ENCODE measurements at places on chromosomes 7 and 10.

- DNase-seq, result no peak
These were observed 2.0 kb downstream of the CPA2 start for GRCh38 chr7:130268463-130269317.

- DNase-seq, result no peak
These were observed 374.3 kb downstream of the INHBA start for GRCh38 chr7:41328544-41328943.

- no peak for DNase-seq
These were observed 103.8 kb upstream of the APBB1IP start for GRCh38 chr10:26334232-26334931.

- no peak for DNase-seq
These were observed 792.9 kb upstream of the GHITM start for GRCh38 chr10:83346266-83346910.

GRCh38 chr10:105391670-105392351 is 750.7 kb downstream of the SORCS3 start:
- DNase-seq, result no peak

GRCh38 chr7:154903083-154903731 is 99.7 kb downstream of the PAXIP1 start:
- DNase-seq, result no peak

GRCh38 chr7:139118805-139119485 is 9.4 kb upstream of the ZC3HAV1 start:
- no peak for DNase-seq

DNA sequence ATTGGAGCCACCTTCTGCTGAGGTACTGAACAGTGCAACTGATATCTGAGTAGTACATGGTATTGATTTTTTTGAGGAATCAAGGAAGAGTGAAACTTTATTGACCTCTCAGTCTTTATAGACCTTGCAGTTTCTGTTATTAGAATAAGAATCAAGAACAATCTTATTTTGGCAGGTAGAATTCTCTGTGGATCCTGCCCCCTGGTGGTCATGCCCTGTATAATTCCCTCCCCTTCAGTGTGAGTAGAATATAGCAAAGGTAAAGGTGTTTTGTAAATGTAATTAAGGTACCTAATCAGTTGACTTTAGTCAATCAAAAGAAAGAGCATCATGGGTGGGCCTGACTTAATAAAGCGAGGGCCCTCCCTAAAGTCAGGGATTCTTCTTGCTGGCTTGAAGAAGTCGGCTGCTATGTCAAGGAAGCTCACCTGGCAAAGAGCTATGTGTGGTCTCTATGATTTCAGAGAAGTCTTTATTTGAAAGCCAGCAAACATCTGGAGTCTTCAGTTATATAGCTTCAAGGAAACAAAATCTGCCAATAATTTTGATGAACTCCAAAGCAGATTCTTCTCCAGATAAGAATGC is 142.8 kb downstream of the LSM5 start:
- no peak for DNase-seq

DNA sequence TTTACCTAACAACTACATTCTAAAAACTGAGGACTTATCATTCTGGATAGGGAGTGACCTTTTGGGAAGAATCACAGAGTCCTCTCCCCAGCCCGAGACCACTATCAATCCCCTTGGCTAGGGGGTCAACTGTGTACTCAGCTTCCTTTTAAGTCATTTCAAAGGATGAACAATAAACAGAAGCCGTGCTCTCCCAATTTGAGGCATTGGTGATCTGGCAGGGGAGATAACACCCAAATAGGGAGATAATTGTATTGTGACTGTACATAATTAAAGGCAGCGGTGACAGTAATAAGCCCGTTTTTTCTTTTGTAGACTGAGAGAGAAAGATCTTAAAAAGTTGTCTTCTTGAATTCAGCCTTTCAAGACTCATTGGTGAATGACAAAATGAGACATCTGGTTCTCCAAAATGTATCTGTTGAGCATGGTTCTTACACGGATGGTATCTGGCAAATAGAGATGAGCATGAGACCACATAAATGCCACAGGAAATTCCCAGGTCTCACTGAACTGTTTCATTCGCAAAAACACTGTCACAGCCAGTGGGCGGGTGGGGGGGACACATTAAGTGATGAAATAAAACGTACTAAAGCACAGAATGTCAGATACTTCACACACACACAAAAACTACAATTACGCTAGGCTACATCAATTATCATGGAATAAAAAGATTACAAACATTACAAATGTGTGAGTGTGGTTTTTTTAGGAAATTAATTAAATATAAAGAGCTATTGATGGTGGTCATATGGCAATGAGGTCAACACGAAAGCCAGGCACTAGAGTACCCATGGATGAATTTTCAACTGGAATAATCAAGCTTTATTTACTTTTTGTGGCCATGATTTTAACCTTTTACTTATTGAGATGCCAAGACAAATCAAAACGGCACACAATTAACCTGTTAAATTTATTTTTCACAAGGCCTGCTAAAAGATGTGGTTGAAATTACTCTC is 108.4 kb downstream of the HIPK2 start:
- DNase-seq, result no peak

DNA sequence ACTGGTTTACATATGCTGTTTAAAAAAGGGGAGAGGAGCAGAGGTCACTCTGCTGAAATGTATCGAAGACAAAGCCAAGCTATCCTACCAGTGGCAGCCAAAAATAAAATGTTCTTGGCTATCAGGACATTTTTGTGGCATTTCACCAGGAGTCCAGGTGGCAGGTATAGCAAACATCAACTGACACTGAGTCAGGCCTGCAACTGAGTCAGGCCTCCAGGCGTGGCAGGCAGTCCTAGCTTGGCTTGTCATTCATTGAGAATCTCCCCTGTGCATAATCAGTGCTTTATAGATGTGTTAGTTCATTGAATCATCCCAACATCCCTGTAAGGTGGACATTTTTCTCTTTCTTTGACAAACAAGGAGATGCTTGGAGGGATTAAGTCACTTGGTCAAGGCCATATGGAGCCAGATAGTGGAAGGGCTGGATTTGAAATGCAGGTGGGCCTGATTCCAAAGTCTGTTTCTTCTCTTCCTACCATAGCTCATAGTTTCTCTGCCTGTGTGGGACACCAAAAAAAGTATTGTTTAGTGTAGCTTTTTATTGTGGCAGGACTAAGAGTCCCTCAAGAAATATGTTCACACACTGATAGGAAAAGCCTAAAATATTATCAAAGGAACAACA is 4.3 kb downstream of the DYNC1I1 start:
- DNase-seq, result no peak

DNA sequence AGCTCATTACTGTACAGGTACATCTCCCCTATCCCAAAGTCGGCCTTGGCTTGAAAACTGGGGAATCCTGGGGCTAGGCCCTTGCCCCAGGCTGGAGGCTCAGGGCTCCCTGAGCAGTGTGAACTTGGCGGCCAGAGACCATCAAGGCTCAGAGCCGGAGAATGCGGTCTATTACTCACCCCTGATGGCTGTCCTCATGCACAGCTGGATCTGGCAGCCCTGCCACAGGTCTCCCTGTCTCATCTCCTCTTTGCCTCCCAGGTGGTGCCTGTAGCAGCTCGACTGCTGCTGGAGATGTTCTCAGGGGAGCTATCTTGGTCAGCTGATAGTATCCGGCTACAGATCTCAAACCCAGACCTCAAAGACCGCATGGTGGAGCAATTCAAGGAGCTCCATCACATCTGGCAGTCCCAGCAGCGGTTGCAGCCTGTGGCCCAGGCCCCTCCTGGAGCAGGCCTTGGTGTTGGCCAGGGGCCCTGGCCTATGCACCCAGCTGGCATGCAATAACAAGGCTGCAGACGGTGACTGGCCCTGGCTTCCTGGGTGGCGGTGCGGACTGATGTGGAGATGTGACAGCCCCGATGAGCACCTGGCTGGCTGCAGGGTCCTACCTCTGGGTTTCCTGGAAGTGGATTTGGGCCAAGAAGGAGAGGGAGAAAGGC is 10.7 kb downstream of the IRF5 start:
- no peak for DNase-seq

DNA sequence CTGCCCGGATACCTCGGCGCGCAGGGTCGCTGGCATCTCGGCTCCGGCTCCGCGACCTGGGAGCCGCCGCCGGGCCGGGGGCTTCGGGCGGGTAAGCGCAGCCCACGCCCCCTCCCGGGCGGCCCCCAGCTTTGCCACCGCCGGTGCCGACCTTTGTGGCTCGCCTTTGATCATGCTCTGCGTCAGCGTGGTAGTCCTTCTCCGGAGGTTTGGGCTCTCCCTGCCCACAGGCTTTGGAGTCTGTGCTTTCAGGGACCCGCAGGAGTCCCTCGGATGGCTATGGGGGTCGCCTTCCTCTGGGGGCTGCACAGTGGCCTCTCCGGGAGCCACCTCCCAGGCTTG is 7.3 kb downstream of the ATP6V1F start:
- DNase-seq, result no peak

- no peak for DNase-seq
These were observed 533.8 kb upstream of the LRRN3 start for GRCh38 chr7:110557136-110557535.

- DNase-seq, result no peak
These were observed 69.2 kb upstream of the SLC39A12 start for GRCh38 chr10:17882557-17882956.

DNA sequence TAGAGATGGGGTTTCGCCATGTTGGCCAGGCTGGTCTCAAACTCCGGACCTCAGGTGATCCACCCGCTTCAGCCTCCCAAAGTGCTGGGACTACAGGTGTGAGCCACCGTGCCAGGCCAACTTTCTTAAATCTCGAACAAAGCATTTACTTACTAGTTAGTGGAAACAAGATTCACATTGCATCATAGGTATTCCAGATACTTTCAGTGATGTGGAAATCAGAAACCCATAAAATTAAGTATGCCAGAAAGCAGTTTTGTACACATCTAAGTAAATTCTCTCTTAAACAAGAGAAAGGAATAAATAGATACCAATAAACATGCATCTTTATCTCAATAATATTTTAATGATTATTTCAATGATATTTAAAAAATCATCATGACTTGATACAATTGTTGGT is 75.5 kb downstream of the DGKI start:
- no peak for DNase-seq

DNA sequence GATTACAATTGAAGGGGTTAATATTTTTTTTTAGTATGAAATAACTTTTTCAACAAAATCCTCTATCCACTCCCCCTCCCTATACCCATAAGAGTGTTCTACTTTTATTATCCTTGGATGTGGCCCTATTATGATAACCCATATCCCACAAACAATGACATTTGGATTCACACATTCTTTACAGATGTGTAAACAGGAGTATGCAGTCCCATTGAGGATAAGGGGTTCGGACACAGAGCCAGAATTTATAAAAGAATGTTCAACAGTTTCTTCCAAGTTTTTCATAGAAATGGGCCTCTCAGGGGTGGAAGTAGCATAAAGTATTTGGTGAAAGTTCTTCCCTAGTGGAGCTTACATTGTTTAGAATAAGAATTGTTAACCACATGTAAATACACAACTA is 16.1 kb upstream of the PCLO start:
- DNase-seq, result no peak

DNA sequence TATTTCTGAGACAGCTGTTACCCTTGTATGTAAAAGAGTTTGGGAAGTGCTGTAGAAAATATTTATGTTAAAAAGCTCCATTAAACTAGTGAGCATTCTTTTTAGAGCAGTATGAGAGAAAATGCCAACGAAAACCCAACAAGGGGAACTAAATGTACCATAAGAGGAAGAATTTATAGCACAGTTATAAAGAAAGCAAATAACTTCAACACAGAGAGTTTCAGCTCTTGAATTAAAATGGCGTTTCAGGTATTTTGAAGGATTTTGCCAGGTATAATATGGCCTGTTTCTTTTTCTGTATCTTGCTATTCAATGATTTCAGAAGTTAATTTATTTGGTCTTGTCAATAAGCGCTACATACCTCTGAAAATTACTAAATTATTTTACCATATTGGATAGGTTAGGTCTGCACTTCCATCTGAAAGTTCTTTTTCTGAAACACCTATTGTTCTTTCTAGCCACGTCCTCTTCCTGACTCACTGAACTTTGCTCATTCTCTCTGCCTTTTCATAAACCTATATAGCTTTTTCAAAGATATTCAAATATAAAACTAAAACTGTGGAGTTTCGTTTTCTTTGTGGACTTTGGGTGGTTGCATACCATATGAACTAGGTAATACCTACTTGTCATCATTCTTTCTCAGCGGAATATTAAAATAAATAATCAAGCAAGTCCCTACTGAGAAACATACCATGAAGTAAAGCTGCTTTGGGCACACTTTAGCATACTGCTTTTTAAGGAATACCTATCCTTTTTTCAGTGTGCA is 136.1 kb downstream of the SEMA3A start:
- no peak for DNase-seq

DNA sequence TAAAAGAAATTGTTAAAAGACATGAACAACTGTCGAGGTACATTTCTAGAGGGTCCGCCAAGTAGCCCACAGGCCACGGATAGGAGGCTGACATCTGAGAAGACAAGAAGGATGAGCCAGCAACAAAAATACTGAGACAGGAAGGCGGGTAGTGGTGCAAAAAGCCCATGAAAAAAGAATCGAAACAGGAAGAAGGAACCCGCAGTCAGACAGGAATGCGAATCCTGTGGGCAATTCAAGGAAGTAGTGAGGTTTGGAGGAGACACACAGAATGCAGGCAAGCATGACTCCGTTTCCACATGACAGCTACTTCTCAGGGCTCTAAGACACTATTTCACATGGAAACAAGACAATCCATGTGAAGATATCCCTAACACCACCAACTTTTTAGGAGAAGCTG is 125.2 kb downstream of the DOCK4 start:
- no peak for DNase-seq

All from prostate gland (tissue), 2 donors.